ENCODE measurements at places on chromosomes 13 and 19. TPM values are rescaled to one million over a fixed set of nuclear protein-coding genes. Genes with fewer than 3 reads are reported as not detected.

Gene TUBB4A
- not detected for total RNA-seq

Gene IGFL1
- not detected for total RNA-seq

Gene NALCN
- total RNA-seq = 7.1 TPM

Gene PSPN
- 0.70 TPM for total RNA-seq

Gene PNPLA6
- 111 TPM for total RNA-seq

Gene DBP
- 8.1 TPM for total RNA-seq

Gene ZNF440
- 7.4 TPM for total RNA-seq

Gene PSG11
- total RNA-seq = not detected

All from smooth muscle cell of the coronary artery (primary cell).